ENCODE measurements at places on chromosomes 12 and 14. TPM values are rescaled to one million over a fixed set of nuclear protein-coding genes. Genes with fewer than 3 reads are reported as not detected.
A peak's percentile ranks its signal among the peaks of the same experiment; 100 is the strongest.

- DNase-seq = no peak
Measured at GRCh38 chr12:49415521-49415970, 48.3 kb downstream of the SPATS2 start.

GRCh38 chr12:49548822-49549648 lies 10.2 kb downstream of the KCNH3 start:
- DNase-seq = no peak

- DNase-seq = no peak
Measured at GRCh38 chr14:77098529-77099353, 683 bp downstream of the CIPC start.

GRCh38 chr12:44972746-44973421 lies 78.0 kb downstream of the DBX2 start:
- DNase-seq = peak; percentile 61

DNA sequence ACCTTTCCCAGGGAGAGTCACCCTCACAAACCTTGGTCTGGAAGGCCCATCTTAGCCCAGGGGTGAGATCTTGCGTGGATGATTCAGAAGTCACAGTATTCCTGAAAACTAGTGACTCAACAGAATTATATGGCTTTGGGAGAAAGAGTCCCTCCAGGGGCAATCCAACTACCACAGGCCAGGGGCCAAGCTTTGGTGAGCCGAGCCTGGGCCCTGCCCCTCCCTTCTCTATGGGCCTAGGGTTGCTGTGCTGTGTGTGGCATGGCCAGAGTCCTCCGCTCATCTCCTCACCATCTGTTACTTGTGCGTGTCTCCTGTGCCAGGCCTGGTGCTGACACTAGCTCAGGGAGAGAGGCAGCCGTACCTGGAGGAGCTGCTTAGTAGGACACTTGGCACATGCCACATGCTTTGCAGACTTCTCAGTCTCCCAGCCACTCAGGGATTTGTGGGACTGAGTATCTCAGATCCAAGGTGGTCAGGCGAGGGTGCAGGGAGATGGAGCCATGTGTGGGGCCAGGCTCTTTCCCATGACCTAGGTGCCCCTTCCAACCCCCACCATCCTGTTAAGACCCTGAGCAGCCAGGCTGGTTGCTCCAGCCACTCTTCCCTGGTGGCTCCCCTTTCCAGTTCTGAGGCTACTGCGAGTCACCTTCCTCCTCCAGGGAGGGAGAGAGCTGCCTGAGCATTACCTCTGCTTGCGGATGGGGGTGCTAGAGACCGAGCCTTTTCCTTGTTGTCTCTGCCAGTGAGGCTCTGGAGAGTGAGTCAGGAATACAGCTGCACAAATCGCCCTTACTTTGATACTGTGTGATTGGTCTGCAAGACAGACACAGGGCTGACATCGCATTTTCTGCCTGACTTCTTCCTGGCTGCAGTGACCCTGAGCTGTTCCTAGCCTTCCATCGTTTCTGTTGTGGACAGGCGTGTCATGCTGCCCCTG lies 94.1 kb downstream of the SLC25A47 start:
- peak; percentile 93 for DNase-seq

DNA sequence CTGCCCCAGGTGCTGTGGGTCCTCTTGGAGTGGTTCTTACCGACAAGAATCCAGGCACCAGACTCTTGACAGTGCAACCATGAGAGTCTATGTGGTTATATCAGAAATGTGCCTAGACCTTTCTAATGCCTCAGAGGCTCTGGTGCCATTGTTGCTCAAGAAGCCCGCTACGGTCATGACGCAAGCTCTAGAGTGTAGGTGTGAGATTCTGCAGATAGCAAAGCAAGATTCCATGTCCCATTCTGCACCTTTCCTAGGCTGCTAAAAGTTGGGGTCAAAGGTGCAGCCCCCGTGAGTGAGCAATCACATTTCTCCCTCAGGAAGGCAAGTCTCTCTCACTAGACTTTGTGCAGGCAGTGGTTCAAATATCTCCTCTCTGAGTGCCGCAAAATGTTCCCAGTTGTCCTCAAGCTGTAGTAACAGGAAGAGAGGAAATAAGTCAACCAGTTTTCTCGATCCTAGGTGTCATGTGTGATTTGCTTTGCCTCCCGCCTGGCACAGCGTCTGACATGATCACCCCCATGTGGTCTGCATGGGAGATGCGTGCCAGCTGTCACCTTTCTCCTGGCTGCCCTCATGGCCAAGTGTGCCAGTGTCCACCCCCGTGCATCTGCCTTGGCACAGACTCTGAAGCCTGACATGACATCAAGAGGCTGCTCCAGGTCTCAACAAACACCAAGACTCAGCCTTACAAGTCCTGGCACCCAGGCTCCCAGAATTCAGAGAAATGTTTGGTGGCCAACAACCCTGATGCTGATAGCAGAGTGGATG lies 122.5 kb upstream of the COCH start:
- no peak for DNase-seq

DNA sequence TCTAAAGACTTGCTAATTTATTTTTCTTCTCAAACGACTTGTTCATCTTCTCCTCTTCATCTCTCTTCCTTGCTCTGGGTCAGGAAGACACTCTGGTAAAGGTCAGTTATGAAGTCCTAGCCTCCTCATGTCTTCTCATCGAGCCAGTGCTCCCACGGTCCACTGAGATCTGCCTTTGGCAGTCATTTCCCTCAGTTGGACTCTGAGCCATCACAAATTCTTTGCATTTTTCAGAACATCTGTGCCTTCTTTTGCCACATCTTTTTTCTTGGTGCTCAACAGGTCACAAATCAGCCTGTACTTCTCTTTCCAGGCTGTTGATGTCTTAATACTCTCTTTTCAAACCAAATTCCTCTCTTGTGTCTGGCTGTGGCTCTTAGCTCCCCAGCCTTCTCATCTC lies 49.7 kb downstream of the IGF1 start:
- no peak for DNase-seq

DNA sequence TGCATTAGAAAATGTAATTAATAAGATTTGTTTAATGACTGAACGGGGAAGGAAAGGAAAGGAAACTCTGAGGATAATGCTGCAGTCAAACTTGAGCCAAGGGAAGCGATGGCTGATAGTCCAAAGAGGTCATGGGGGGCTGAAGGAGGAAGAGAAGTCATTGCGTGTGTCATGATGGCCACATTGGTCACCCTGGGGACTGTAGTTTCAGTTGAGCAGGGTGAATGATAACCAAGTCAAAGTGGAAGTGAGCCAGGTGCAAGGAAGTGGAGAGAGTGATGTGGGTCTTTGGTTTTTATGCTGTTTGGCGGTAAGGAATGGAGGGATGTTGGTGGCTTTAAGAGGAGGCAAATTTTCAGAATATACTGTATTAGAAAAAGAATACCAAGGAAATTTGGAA lies 21.6 kb downstream of the C12orf75 start:
- DNase-seq = no peak

DNA sequence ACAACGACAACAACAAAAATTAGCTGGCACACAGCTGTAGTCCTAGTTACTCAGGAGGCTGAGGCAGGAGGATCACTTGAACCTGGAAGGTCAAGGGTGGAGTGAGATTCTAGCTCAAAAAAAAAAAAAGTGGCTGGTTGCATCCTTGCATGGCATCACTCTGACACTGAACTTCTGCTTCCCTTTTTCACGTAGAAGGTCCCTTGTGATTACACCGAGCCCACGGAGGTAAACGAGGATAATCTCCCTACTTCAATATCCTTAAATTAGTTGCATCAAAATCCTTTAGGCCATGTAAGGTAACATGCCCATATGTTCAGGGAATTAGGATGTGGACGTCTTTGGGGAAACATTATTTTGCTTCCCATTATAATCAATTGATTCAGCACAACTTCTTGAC lies 4.0 kb upstream of the PPP4R4 start:
- DNase-seq = no peak

The CD163 gene
- total RNA-seq = not detected

The ADGRD1 gene
- not detected for total RNA-seq

The ITGB7 gene
- total RNA-seq = 18.8 TPM
